CD8-positive, alpha-beta memory T cell (primary cell): ENCODE measurements at places on chromosomes 6 and 20. TPM values are rescaled to one million over a fixed set of nuclear protein-coding genes. Genes with fewer than 3 reads are reported as not detected.

SNAP25 gene
- 0.13 TPM for total RNA-seq

CALHM6 gene
- 1.7 TPM for total RNA-seq

TMEM14B gene
- 85.1 TPM for total RNA-seq

PTK6 gene
- total RNA-seq = 0.18 TPM

EFCAB8 gene
- 0.35 TPM for total RNA-seq

ZFP57 gene
- 9.2 TPM for total RNA-seq

IBTK gene
- 26.6 TPM for total RNA-seq

FAM209A gene
- total RNA-seq = 1.2 TPM

DOK5 gene
- 5.1 TPM for total RNA-seq

SEMG1 gene
- not detected for total RNA-seq

NKAIN2 gene
- not detected for total RNA-seq

PI3 gene
- total RNA-seq = 0.42 TPM

TNFRSF6B gene
- not detected for total RNA-seq

HUS1B gene
- total RNA-seq = 1.1 TPM
